ENCODE measurements at places on chromosomes 1 and 21.
A peak's percentile ranks its signal among the peaks of the same experiment; 100 is the strongest.

GRCh38 chr1:153058826-153059784 lies 1.8 kb upstream of the SPRR2A start:
- DNase-seq = no peak

GRCh38 chr1:40423264-40423642 lies 27.0 kb upstream of the ZFP69B start:
- no peak for DNase-seq

DNA sequence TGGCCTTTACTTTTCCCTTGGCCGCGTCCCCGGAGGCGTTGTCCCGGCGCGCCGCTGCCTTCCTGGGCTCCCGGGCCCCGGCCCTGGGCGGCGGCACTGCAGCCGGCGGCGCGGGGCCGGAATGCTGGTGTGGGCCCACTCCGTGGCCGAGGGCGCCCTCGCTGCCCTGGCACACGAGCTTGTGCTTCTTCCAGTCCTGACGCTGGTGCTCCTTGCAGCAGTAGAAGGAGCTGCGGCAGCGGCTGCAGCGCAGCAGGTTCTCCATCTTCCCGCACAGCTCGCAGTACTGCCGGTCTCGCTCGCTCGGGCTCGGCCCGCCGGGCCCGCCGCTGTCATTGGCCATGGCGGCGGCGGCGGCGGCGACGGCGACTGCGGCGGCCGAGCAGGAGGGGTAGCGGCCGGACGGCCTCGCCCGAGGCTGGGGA lies 529 bp downstream of the EGLN1 start:
- peak; percentile 76 for DNase-seq

- DNase-seq = peak; percentile 97
Observed at GRCh38 chr1:52002038-52002917, 11.8 kb upstream of the RAB3B start.

GRCh38 chr1:67893126-67893495 lies 59.8 kb upstream of the GNG12 start:
- no peak for DNase-seq

DNA sequence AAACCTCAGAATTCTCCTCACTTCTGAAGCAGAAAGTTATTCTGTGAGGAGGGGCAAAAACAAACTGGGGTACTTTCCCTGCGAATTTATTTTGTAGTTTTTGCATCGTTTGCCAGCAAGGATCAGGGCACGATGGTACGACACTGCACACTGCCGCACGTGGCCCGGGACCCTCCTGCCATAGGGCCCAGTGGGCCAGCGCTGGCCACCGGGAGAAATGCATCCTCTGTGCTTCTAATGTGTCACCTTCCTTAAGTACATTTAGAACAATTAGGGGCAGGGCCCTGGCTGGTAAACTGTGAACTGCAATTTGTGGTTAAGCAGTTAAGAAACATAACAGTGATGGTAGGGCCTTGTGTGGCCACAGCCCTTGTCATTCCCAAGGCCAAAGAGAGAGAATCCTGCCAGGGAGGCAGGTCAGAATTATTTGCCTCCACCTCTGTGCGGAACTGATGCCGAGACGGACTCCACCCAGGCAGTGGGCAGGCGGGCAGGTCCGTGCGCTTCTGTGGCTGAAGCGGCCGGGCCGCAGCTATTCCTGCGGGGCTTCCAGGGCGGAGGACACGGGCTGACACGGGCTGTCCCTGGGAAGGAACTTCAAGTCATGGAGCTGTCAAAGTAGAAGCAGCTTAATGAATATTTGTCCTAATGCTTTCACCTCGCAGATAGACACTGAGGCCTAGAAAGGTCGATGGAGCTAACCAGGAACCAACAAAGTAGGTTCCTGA lies 12.5 kb downstream of the GPR137B start:
- no peak for DNase-seq

DNA sequence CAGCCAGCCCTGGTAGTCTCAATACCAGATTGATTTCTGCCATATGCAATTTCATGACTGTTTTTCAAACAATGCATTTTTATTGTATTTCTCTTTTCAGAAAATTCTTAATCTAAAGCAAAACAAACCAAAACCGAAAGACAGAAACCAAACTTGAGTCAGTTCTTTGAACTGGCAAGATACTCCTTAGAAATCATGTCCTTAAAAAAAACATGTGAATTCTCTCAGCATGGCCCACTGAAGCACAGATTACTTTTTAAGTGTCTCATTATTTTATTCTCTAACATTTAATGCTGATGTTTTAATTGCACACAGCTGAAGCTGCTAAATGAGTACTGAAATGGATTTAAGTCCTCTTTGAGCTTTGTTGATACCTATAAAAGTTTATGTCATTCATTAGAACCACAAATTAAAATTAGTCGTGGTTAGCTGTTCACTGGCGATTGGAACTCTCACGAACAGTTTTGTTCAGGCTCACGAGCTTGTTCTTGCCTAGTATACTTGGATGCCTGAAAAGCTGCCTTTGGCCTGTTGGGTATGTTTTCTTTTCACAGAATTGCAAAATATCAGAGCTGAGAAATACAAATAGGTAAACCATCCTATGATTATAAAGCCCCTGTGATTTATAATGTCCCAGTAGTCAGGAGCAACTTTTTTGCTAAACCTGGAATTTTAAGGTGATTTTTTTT lies 87.5 kb downstream of the CAMTA1 start:
- no peak for DNase-seq

- DNase-seq = no peak
Observed at GRCh38 chr21:45180246-45180599, 105.8 kb downstream of the ADARB1 start.

- no peak for DNase-seq
Observed at GRCh38 chr21:41631564-41632461, 123.9 kb upstream of the TMPRSS2 start.

DNA sequence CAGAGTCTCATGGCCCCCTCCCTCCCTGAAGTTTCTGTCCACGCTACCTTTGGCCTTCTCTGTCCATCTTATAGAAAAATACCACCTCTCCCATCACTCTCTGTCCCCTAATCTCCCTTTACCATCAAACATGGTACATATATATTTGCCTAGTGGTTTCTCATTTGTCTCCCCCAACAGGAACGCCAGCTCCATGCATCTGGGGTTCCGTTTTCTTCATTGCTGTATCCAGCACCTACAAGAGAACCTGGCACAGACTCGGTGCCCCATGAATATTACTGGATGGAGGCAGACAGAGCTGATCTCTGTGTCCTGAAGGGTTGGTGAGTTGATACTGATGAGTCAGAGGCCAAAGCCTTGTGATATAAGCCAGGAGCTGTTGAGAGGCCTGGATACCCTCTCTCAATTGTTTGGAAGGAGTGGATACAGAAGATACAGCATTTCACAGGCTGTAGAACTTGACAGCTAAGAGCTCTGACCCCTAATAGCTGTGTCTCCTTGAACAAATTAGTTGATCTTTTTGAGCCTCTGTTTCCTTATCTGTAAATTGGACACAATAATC lies 21.9 kb downstream of the HEYL start:
- DNase-seq = no peak

DNA sequence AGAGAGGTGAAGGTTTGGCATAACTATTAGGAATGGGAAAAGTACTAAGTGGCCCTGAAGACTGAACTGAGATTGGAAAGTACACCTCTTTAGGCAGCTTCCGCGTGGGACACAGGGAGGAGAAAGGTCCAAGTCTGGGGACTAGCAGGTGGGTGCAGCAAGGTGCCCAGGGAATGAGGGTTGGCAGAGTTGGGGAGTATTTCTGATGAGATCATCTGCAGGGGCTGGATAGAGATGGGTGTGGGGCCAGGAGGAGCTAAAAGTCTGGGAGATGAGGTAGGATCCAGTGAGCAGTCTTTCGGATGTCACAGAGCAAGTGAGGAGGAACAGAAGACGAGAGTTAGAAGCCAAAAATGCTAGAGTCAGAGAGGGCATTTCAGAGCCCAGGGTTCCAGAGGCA lies 36.1 kb downstream of the CDCA8 start:
- no peak for DNase-seq

DNA sequence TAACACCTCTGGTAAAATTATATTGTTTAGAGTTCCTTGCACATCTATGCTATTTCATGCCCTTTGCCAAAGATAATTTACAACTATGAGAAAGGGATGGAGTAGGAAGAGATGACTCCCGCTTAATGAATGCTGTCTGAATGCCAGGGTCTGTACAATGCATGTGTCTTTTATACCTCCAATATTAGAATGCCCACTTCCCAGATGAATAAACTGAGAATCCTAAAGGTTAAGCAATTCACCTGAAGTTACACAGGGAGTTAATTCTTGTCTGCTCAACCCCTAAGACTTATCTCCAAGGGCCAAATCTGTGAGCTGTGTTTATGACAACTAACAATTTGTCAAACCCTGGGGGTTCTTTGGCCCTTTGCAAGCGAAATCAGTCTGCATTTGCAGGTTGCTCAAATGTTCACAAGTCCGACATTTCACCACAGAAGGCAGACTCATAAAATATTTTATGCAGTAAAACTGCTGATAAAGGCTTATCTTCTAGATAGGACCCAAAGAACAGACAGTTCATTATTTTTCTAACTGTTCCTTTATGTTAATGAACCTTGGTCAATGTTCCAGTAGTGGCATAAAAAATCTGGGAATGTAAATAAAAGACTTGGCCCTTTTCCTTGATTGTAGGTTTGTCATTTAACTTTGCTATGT lies 50.2 kb upstream of the ATP1A1 start:
- no peak for DNase-seq

- DNase-seq = no peak
Observed at GRCh38 chr1:7404046-7404742, 366.9 kb upstream of the VAMP3 start.

DNA sequence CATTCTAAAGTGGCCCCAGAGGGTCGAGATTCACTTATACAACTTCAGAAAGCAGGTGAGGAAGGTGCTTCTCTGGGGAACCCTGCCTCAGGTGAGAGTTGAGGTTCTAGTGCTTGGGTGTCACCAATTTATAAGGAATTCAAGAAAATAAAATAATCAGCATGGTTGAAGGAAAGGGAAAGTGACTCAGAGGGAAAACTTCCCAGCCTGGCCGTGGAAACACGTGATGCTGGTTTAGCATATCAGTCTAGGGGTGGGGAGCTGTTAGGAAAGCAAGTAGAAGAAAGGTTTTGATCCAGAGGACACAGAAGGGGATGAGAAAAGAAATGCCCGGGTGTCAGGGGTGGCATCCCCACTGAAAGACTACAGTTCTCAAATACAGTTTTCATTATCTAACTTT lies 37.7 kb upstream of the TMEM125 start:
- no peak for DNase-seq

- no peak for DNase-seq
Observed at GRCh38 chr1:3570066-3570986, 41.0 kb downstream of the MEGF6 start.

DNA sequence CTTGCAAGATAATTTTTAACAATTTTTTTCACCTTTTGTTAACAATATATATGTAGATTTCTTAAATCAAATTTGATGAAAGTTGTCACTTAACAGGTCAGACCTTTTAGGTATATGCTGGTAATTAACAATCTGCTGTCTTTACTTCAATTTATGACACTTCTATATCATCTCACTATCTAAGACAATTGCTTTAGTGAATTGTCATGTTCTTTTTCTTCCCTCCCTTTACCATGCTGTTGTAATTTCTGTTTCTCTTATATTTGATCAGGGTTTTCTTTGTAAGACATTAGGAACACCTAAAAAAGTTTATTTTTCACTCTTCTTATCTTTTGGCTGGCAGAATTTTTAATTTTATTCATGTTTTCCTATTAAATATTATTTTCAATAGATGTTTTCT lies 2.0 kb downstream of the IFI16 start:
- DNase-seq = no peak

GRCh38 chr1:201898992-201899391 lies 10.3 kb downstream of the SHISA4 start:
- DNase-seq = no peak

- no peak for DNase-seq
Observed at GRCh38 chr1:72526926-72527325, 244.6 kb upstream of the NEGR1 start.

GRCh38 chr1:89005286-89006151 lies 13.1 kb upstream of the KYAT3 start:
- no peak for DNase-seq

DNA sequence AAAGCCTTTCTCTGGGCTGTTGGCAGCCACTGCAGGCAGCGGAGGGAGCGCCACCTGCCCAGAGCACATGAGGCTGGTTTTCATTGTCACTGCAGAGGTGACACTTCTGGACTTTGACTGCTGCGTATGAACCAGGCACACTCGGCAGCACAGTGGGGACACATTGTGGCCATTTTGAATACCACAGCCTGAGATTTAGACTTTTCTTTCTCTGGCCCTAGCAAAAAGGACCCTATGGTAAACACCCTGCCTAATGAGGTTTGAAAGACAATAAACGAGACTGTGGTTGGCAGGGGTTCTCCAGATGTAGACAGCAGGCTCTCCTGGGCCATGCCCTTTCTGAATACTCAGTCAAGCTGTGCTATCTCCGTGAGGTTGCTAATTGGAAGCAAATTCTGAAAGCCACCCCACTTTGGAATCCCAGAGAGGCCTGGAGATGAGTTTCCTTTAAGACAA lies 12.0 kb upstream of the KCNE2 start:
- DNase-seq = peak; percentile 79

GRCh38 chr1:40633931-40634376 lies 31.5 kb downstream of the RIMS3 start:
- no peak for DNase-seq

- DNase-seq = no peak
Observed at GRCh38 chr1:115117298-115117697, 28.0 kb upstream of the TSPAN2 start.

DNA sequence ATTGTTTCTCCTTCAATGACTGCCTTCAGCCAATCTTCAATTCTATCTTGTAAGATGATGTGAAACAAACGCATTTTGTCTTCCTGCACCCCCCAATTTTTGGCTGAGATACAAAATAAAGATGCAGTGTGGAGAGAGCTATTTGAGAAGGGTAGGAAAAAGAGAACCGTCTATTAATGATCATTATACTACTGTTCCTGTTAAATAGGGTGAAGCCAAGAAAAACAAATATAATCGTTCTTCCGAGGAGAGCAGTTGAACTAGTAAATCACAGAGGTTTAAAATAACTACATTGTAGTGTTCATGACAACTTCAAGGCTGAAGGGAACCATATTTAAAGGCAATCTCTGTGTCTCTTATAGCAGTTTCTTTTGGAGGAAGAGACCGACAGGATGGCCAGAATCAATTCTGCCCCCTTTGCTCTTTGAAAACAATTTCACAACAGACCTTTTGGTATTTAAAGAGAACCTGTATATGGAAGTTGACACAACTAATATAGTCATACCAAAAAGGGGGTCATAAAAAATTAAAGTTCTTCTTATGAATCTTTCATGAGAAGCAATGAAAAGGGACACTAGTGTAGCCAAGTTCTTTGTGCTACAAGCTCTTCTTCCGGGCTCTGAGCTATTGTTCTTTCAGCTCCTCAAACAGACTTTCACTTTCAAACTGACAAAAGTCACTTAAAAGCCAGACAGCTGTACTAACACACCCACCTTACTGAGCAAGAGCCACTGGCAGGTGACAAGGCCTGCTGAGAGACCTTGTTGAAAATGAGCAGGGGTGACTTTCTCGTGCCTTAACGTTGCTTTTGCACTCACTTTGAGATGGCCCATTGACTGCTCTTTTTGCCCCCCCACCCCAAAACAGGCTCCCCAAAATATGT lies 30.9 kb downstream of the PROX1 start:
- no peak for DNase-seq

All from NCI-H82 (cell line).